ENCODE measurements at places on chromosomes 1 and 21. TPM values are rescaled to one million over a fixed set of nuclear protein-coding genes. Genes with fewer than 3 reads are reported as not detected.

The C1orf167 gene
- 0.12 TPM for total RNA-seq

The OR6K3 gene
- not detected for total RNA-seq

The BMP8B gene
- total RNA-seq: 9.5 TPM

The SRP9 gene
- 220 TPM for total RNA-seq

The GPR61 gene
- total RNA-seq: not detected

The RBM11 gene
- not detected for total RNA-seq

The SNRNP40 gene
- total RNA-seq: 91.8 TPM

The OPTC gene
- not detected for total RNA-seq

The TSSK3 gene
- total RNA-seq: 1.6 TPM

The LRRC71 gene
- not detected for total RNA-seq

The OR2L2 gene
- total RNA-seq: not detected

The SLC19A1 gene
- total RNA-seq: 50.2 TPM

The PLXNA2 gene
- total RNA-seq: 0.89 TPM

The ITLN2 gene
- 0.20 TPM for total RNA-seq

The NBPF6 gene
- not detected for total RNA-seq

The MNDA gene
- not detected for total RNA-seq

The GRHL3 gene
- total RNA-seq: 1.0 TPM

The CD1E gene
- total RNA-seq: not detected

The HMGCS2 gene
- total RNA-seq: 0.20 TPM
